Lower lobe of right lung (tissue), 2 donors: ENCODE measurements at places on chromosomes 4 and X. TPM values are rescaled to one million over a fixed set of nuclear protein-coding genes. Genes with fewer than 3 reads are reported as not detected.

GRCh38 chr4:89595125-89595789 is 241.7 kb downstream of the SNCA start:
- no peak for DNase-seq

GRCh38 chr4:138414202-138414601 is 172.1 kb upstream of the SLC7A11 start:
- DNase-seq, result no peak

DNA sequence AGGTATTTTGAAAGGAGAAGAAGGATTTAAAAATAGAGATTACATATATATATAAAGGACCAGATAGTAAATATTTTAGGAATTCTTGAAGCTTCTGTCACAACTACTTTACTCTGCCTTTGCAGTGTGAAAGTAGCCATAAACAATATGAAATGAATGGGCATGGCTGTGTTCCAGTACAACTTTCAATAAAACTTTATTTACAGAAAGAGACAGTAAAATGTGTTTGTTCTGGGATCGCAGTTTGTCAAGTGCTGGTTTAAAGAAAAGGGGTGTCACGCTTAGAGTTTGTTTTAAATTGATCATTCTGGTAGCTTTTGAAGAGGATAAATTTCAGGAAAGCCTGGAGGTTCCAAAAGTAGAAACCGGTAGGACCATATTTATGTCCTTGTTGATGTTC is 176.1 kb upstream of the HS3ST1 start:
- DNase-seq, result no peak

- no peak for DNase-seq
These were observed 37.8 kb downstream of the WWC2 start for GRCh38 chr4:183136855-183137254.

- no peak for DNase-seq
These were observed 150.1 kb downstream of the KLF8 start for GRCh38 chrX:56382278-56382677.

DNA sequence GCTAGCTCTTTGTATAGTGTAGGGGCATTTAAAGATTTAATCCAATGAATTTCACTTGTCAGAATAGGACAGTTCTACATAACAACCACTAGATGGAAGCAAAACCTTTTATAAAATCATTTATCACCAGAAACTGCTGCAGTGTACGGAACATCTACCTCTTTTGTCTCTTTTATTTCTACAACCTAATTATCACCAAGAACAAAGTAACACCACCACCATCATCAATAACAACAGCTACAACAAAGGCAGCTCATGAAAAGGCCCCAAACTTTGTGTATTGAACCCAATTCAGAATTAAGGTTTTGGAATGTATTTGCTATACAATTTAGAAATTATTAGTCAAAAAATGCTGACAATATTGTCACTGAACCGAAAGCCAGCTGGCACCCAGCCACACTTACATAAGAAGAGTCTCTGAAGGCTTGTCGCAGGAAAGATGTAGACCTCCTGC is 260.9 kb upstream of the RPS6KA3 start:
- no peak for DNase-seq

DNA sequence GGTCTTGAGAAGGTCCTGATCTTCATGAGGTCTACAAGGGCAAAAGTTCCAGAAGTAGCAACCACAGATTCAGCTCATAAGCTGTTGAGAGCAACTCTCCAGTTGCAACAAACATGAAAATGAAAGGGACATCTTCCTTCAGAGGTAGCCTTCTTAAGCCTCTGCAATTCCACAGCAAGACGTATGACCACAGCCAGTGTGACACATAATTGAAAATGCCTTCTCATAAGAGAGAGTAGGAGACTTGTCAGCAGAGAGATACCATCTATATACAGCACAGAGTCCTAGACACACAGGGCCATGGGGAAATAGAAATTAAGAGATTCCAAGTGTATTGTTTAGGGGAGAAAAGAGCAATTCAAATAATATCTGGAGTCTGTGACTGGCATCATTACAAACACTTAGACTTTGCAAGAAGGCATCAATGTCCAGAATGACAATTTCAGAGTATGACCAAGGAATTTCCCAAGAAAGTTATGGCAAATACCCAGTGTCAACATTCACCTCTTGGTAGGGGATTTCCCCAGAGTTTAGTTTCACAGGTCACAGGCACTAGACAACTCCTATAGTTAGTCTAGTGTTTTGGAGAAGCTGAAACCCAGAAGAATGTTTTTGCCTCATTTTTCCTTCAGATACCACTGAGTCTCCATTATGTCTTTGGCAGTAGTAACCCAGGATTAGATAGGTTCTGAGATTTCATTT is 340.3 kb downstream of the ZNF674 start:
- DNase-seq, result no peak

- no peak for DNase-seq
These were observed 74.9 kb downstream of the NSG1 start for GRCh38 chr4:4461850-4462249.

- DNase-seq, result no peak
These were observed 240.0 kb upstream of the RPS6KA3 start for GRCh38 chrX:20506739-20507138.

Gene TCEAL6
- total RNA-seq, result not detected

DNA sequence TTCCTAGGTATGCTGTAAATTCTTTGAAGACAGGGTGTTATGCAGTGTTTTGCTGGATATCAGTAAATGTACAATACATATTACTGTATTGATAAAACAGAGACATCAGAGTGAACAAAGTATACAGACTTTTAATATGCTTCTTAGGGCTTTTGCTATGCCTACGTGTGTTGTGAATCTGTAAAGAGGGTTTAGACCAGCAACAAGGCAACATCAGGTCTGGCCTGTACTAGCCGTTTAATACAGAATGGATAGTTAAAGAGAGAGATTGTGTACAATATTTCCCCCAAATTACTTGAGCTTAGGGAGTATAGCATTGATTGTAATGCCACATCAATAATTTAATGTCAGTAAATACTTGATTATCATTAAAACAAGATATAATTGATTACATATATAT is 75.2 kb downstream of the PAQR3 start:
- DNase-seq, result no peak

DNA sequence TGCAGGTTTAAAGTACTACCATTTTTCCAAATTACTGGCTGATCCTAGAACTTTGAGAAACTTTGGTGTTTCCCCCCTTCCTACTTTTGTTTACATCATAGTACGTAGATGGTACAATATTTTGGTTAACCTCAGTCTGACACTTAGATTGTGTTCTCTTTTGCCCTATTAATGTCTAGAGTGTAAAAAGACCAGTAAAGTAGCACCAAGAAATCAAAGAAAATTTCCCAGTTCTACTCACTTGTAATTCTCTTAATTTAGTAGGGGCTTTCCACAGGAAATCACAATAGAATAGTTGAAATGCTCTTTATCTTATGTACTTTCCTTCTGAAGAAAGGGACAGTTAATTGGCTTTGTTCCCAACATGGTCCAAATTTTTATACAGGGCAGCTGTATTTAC is 51.6 kb downstream of the NFKB1 start:
- DNase-seq, result no peak

Gene MAOB
- 23.4 TPM for total RNA-seq

DNA sequence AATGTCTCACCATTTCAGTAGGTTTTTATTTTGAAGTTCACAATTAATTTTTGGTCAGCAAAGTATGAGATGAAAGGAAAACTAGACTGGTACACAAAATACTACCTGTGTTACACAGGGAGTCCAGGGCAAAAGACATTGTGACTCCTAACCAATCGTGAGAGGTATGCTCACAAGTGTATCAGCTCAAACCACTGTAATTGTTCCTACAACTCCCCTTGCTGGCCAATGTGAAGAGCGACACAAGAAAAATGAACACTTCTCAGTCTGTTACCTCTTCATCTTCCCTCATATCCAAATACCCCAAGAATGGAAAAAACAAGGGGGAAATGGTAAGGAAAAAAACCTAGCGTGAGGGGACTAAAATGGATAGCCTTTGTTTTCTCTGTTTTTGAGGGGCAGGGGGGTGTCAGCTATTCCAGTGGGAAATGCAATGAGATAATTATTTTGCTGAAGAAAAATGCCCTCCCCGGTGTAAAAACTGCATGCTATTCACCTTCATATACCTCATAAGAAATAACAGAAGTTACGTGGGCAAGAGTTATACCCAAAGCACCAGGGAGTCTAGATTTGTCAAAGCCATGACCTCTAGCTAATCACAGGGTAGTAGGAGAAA is 30.6 kb upstream of the NSUN7 start:
- DNase-seq, result no peak

DNA sequence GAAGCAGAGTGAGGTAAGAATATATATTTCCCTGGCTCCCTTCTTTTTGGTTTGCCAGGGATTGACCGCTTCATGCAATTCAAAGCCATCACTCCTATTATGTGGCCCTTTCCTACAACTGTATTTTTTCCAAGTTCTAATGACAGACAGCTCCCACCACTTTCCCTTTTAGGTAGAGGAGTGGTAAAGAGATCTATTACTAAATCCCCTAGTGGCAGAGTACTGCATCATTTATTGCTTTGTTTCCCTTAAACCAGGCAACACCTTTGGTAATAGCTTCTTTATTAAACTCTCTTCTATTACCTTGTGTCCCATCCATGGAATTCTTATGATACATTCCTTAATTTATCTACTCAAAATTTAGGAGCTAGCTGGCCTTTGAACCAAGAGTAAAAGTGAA is 90.7 kb downstream of the CNOT6L start:
- DNase-seq, result no peak

Gene AGTR2
- total RNA-seq, result 44.2 TPM

Gene PGAM4
- total RNA-seq, result not detected

Gene TEX13D
- not detected for total RNA-seq

GRCh38 chr4:150581641-150582051 is 305 bp upstream of the MAB21L2 start:
- DNase-seq, result no peak

DNA sequence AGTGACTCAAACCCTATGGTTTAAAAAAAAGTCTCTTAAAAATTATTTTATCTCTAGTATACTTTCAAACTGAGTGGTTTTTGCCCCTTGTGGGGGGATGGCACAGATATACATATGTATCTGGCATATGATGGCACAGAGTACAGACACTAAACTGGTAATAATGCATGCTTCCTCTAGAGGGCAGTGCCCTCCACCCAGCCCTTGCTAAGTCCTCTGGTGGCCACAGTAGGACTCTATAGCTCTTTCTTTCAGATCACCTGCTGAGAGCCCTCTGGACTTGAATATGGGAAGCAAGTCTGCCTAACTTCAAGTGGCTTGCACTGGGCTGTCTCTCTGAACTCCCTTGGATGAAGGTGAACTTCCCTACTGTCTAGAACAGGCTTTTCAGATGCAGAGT is 66.3 kb downstream of the TSPAN7 start:
- DNase-seq, result no peak

DNA sequence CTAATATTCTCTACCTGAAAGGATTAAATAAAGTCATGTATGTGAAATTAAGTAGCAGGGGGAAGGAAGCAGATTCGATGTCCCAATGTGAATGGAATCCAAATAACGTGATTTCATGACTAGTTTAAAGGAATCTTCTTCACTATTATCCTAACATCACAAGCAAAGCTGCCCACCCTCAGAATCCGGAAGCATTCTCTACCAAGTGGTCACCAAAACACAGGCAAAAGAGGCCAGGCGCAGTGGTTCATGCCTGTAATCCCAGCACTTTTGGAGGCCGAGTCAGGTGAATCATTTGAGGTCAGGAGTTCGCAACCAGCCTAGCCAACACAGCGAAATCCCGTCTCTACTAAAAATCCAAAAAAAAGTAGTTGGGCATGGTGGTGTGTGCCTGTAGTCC is 212.9 kb downstream of the LDB2 start:
- DNase-seq, result no peak

Gene GASK1B
- total RNA-seq, result 22.7 TPM

- no peak for DNase-seq
These were observed 38.3 kb downstream of the LHFPL1 start for GRCh38 chrX:112641449-112641848.

- no peak for DNase-seq
These were observed 18.5 kb downstream of the AMELX start for GRCh38 chrX:11311706-11312105.

GRCh38 chrX:119478504-119478903 is 10.3 kb downstream of the SLC25A5 start:
- no peak for DNase-seq

DNA sequence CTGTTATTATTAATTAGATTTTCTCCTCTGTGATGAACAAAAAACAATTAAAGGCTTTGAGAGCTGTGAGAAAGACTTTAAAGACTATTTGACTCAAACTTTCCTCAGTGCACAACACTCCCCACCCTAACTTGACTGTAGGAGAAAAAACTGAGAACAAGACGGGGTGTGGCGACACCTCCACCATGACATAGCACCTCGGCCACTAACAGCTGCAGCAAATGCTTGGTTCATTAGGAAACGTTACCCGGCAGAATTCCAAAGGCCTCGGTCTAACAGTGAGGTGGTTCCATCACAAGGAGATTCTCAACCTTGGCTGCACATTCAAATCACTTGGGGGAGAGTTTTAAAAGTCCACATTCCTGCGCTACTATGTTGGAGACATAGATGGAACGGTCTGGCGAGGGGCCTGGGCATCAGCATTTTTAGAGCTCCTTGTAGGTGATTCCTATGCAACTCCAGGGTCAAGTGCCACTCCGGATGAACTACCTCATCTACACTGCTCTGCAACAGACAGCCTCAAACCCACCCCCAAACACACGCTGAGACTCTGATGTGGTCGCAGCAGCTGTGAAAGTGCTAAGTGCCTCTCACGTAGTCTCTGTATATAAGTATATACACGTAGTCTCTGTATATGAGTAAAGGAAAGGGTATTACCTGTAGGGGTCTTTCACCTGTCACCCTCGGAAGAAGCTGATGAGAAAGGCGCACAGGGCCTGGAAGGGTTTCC is 1.0 kb downstream of the FGFBP2 start:
- DNase-seq, result no peak

Gene ERVMER34-1
- total RNA-seq, result 1.5 TPM

- peak; percentile 63 for DNase-seq
These were observed 103.0 kb downstream of the SORCS2 start for GRCh38 chr4:7295197-7295910.

GRCh38 chr4:7307394-7308099 is 115.2 kb downstream of the SORCS2 start:
- DNase-seq, result no peak

Gene CT47A1
- not detected for total RNA-seq

GRCh38 chrX:120308558-120308957 is 2.7 kb downstream of the TMEM255A start:
- DNase-seq, result peak; percentile 39

Gene PCDH7
- total RNA-seq, result 4.7 TPM

- no peak for DNase-seq
These were observed 9.6 kb downstream of the SLC25A5 start for GRCh38 chrX:119477812-119478232.

Gene CCDC110
- 0.44 TPM for total RNA-seq

Gene UGT2B17
- 0.18 TPM for total RNA-seq

GRCh38 chrX:101904996-101905395 is 26.8 kb downstream of the ZMAT1 start:
- DNase-seq, result no peak

Gene FAM133A
- total RNA-seq, result not detected

GRCh38 chrX:155115174-155115819 is 44.0 kb downstream of the BRCC3 start:
- no peak for DNase-seq

- DNase-seq, result no peak
These were observed 13.7 kb downstream of the WDFY3 start for GRCh38 chr4:84952776-84953175.

Gene KIT
- total RNA-seq, result 28.5 TPM
